HEK293T (cell line): ENCODE measurements at places on chromosomes 1 and 21.

DNA sequence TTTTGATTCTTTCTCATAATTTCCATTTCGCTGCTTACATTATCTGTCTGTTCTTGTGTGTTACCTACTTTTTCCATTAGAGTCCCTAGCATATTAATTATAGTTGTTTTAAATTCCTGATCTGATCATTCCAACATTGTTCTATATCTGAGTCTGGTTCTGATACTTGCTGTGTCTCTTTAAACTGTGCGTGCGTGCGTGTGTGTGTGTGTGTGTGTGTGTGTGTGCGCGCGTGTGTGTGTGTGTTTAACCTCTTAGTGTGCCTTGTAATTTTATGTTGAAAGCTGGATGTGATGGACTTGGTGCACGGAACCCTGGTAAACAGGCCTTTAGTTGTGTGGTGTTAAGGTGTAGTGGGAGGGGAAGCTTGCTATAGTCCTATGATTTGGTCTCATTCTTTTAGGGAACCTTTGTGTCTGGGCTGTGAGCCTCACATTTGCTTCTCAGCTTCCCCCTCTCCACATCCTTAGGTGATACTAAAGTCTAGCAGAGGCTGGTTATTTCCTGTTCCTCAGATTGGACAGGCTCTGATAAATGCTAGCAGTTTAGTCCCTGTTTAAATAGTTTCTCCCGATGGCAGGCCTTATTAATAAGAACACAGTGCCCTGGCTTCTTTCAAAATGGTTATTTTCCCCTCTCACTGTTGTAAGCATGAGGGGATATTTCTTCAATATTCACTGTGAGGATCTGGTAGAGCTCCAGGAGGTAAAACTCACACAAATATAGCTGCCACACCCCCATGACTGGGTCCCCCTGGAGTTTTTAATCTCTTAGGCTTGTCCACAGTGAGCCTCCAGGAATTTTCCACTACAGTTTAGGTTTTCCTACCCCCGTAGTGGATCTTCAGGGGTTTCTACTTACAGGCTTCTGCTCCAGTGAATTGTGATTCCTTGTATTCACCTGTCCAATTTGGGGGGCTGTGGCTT, 118.3 kb downstream of the GALNT2 start:
- DNase-seq = no peak

GRCh38 chr1:163872067-163872466, 550.3 kb downstream of the NUF2 start:
- no peak for DNase-seq

DNA sequence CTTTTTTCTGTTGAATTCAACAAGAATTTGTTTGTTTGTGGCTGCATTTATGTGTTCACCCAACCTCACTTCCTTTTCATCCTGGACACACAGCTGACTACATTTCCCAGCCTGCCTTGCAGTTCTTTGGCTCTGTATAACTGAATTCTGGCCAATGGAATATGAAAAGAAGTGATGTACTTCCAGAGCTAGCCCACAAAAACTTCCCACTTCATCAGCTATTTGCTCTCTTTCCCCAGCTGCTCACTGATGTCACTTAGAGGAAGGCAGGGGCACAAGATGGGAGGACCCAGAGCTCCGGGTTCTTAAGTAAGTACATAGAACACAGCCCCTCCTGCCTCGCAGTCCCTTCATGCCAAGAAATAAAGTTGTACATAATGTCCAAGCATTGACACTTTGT, 235.0 kb upstream of the FGGY start:
- peak; percentile 31 for DNase-seq

GRCh38 chr1:97441966-97442365, 478.9 kb downstream of the DPYD start:
- no peak for DNase-seq

- no peak for DNase-seq
Measured at GRCh38 chr1:225631021-225631663, 21.8 kb downstream of the ENAH start.

- DNase-seq = no peak
Measured at GRCh38 chr1:167158813-167159275, 61.8 kb upstream of the POU2F1 start.

- no peak for DNase-seq
Measured at GRCh38 chr1:235067396-235068157, 61.1 kb downstream of the TOMM20 start.

DNA sequence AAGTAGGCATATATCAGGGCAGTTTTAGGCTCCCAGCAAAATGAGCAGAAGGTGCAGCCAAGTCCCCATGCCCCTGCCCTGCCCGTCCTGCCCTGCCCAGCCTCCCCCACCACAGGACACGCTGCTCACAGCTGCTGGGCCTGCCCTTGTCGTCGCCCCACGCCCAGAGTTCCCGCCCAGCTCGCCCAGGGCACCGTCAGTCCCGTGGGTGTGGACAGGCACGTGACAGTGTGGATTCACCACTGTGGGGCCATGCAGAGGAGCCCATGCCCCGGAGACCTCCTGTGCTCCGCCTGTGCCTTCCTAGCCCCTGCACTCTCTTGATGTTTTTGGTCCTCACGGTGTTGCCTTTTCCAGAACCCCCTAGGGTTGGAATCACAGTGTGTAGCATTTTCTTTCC, 7.0 kb downstream of the FAAP20 start:
- DNase-seq = no peak

GRCh38 chr1:241422470-241422869, 65.5 kb upstream of the RGS7 start:
- no peak for DNase-seq

- no peak for DNase-seq
Measured at GRCh38 chr1:204663644-204664383, 21.7 kb downstream of the LRRN2 start.
